ENCODE measurements at places on chromosomes 3 and 15.

DNA sequence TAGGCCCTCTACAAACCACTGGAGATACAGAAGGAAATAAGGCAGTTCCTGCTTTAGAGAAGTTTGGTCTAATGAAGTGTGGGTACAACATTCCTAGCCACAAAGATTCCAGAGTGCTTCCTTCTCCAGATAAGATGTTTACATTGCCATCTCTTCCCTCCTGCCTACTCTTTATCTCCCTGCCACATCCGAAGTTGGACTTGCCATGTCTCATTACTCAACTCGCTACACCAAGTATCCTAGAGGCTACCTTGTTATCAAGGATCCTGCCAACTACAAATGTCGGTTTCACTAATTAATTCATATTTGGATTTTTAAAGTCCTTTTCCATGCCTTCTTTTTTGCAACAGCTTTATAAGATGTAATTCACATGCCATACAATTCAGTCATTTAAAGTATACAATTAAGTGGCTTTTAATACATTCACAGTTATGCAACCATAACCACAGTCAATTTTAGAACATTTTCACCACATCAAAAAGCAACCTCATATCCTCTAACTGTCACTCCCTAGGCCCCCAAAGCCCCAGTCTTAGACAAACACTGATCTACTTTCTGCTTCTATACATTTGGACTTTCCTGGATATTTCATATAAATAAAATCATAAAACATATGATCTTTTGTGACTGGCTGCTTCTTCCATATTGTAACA, 53.7 kb upstream of the CSTA start:
- DNase-seq = no peak

GRCh38 chr3:188931531-188931930, 240.2 kb upstream of the TPRG1 start:
- no peak for DNase-seq

DNA sequence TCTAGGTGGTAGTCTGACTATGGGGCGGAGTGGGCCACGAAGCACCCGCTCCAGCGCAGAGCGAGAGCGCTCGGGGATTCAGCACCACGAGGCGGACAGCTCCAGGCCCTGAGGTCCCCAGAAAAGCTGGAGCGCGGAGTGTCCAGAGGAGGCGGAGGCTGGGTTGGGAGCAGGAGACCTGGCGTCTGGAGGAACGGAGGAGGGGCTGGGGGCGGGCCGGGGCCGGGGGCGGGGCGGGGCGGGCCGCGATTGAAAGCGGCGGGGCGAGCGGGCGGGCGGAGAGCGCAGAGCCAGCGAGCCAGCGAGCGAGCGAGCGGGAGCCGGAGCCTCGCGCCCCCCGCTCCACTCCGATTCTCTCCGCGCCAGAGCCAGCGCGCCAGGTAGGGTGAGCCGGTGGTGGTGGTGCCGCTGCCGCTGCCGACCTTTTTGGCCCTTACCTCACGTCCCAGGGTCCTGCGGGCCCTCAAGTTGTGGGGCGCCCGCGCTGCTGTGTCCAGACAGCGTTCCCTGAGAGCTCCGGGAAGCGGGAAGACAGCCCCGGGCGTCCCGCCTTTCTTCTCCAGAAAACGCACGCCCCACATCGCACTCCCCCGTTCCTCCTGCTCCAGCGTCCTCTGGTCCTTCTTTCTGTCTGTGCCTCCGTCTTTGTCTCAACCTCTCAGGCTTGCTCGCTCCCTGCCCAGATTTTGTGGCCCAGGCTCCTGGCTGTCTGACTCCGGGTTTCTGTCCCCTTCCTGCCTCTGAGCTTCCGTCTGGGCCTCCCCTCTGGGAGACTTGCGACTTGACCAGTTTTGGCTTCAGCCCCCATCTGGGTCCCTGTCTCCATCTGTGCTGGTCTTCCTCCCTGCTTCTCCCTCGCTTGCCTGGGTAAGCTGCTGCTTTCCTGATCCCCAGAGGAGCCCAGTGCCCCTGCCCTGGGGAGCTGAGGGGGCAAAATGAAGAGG, at the start of gene GRM2:
GRM2 (plus strand) TSS at position 281 of the 944 bp plus-strand sequence. CDS start 1,916 bp downstream, outside the sequence.
- peak; percentile 35 for DNase-seq

DNA sequence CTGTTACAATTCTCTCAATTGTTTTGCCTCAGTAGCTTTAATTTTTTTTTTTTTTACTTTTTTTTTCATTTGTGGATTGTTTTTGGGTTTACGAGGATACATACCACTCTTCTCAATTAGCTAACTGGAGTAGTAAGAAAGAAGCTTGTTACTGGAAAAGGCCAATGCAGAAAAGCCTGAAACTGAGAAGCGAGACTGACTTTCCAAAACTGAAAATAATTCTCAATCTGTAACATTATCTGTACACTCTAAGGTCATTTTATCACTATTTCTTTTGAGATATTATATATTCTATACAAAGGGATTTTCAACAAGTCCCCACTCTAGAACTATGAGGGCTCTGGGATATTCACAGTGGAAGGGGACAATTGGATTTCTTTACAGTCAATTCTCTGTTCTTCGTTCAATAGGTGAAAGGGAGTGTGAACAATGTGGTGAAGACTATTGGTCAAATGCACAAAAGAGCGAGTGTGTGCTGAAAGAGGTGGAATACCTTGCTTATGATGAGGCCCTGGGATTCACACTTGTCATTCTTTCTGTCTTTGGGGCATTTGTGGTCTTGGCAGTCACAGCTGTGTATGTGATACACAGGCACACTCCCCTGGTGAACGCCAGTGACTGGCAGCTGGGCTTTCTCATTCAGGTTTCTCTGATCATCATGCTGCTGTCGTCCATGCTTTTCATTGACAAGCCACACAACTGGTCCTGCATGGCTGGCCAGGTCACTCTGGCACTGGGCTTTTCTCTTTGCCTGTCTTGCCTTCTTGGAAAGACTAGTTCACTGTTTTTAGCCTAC, 83.9 kb upstream of the KCNAB1 start:
- DNase-seq = no peak

DNA sequence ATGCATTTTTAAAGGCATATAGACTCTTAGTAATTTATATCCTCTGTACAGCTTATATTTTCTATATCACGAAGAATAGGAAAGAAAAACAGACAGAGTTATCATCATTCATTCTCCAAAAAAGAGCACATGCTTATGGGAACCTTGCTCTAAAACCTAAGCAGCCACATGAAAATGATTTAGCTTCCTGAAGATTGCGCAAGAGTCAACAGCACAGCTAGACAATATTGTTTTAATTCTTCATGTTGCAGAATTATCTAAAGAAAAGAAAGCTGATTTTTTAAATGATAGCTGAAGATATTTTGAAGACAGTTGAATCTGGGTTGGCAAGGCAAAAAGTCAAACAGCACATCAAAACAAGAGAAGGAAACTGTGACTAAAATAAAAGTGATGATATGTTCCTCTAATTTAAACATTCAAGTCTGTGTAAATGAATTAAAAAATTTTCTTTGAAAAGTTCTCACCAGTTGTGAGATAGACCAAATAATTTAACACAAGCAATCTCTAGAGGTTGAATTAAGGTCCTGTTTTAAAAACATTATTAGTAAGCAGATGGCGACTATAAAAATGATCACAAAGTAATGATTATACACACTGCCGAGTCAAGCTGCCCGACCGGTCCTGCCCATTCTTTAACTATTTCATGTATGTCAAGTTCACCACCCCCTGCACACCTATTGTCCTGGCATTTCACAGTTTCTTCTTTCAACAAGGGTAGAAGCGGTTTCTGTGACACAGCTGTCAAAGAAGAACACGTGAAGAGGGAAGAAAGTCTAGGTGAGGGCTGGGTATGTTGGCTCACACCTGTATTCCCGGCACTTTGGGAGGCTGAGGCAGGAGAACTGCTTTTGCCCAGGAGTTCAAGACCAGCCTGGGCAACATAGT, 74.2 kb upstream of the BHLHE40 start:
- DNase-seq = no peak

GRCh38 chr3:177513815-177514610, 316.7 kb upstream of the TBL1XR1 start:
- no peak for DNase-seq

- no peak for DNase-seq
Observed at GRCh38 chr3:15298504-15298903, 33.9 kb downstream of the SH3BP5 start.

DNA sequence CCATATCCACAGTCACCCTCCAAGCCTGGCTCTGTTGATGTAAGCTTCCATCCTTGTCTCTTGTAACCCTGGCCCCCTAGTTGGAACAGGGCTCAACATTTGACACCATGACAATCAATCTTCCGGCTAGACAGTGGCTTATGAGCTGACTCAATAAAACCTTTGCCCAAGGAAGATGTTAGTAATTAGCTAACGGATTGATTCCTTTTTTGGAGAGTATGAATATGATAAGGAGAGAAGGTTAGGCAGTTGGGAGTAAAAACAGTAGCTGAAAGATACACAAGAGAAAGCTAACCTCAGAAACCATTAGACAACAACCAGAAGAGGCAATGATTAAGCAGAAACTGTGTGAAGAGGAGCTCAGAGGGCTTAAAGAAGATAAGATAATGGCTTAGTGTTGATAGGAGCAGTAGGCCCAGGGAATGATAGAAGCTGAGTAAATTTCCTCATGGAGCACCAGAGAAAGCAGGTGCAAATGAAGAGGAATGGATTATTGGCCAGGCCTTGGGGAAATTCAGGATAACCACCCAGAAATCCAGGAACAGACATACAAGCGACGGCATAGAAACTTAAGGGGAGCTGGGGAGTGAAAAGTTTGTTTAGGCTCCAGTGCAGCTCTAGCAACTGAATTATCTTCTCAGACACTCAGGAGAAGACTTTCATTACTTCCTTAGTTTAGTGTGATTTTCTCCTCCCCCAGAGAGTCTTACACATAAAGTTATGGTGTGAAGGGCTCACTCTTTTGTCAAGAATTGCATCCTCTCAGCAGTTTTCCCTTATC, 7.8 kb upstream of the RFX7 start:
- DNase-seq = no peak
